ENCODE measurements at places on chromosomes 7 and 10. TPM values are rescaled to one million over a fixed set of nuclear protein-coding genes. Genes with fewer than 3 reads are reported as not detected.

DNAH11 gene
- 0.48 TPM for total RNA-seq

TECTB gene
- not detected for total RNA-seq

DNA sequence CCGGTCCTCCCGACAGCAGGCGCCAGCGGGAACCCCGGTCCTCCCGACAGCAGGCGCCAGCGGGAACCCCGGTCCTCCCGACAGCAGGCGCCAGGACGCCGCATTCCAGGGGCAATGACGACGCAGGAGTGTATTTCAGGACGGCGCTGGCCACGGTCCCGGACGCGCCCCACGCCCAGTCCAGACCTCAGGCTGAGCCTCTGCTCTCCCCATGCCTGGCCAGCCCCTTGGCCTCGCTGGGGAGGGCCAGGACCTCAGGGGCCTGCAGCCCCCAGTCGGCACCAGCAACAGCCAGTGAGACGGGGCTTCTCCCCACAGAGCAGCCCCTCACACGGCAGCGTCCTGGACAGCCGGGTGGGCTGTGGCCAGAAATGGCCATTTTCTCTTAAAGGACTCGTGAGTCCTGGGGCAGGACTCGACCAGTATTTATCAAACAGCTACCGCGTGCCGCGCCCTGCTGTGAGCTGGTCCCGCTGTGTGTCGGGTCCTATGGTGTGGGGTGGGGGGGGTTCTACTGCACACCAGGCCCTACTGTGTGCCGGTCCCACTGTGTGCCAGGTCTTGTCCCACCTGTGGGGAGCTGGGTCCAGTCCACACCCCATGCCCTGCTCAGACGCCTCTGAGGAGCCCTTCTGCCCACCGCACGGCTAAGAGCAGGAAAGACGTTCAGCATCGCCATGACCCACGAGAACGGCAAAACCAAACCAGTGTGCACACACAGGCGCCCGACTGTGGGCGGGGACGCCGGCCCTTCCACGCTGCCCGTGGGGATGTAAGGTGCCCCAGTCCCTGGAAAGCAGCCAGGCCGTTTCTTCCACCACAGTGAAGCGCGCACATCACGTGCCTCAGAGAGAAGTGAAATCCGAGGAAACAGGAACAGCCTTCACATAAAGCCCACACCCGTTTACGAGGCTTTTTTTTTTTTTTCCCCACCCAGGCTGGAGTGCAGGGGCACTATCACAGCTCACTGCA lies 33.3 kb downstream of the GET4 start:
- DNase-seq: no peak

- DNase-seq: no peak
Observed at GRCh38 chr10:16938952-16939351, 121.7 kb upstream of the RSU1 start.

DNA sequence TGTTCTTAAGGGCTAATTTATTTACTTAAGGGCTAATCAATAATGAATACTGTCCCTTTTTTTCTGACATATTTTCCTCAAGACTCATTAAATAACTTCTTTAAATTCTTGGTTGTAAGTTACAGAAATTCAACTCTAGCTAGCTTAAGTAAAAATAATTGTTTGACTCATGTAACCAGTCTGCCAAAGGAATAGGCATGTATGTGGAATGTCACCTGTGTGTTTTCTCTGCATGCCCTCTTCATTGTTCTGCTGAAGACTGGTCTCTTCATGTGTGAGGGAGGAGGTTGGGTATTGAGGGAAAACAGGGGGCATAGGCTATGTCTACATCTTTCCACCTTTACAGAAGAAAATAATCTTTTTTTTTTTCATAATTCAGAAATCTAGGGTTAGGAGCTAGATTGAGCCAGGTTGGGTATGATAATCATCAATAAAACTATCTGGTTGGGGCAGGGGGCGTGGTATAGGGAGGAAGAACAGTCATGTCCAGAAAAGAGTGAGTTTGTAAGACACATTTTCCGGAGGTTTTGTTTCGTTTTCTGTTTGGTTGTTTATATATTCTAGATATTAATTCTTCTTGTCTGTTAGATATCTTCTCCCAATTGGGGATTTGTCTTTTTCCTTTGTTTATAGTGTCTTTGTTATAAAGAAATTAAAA lies 37.9 kb downstream of the EXOC4 start:
- no peak for DNase-seq

GRCh38 chr7:134691546-134692343 lies 45.1 kb downstream of the BPGM start:
- DNase-seq: no peak

GRCh38 chr7:64602518-64602917 lies 39.6 kb upstream of the ZNF680 start:
- DNase-seq: no peak

- DNase-seq: no peak
Observed at GRCh38 chr7:30112103-30112713, 22.6 kb upstream of the MTURN start.
